ENCODE measurements at places on chromosomes 7 and 10. TPM values are rescaled to one million over a fixed set of nuclear protein-coding genes. Genes with fewer than 3 reads are reported as not detected.

CFAP46 gene
- 0.75 TPM for total RNA-seq

KCNIP2 gene
- 3.0 TPM for total RNA-seq

JMJD1C gene
- 93.3 TPM for total RNA-seq

THSD7A gene
- 12.7 TPM for total RNA-seq

CALML3 gene
- not detected for total RNA-seq

ADAM22 gene
- total RNA-seq: 1.4 TPM

POU6F2 gene
- total RNA-seq: 0.29 TPM

DNA sequence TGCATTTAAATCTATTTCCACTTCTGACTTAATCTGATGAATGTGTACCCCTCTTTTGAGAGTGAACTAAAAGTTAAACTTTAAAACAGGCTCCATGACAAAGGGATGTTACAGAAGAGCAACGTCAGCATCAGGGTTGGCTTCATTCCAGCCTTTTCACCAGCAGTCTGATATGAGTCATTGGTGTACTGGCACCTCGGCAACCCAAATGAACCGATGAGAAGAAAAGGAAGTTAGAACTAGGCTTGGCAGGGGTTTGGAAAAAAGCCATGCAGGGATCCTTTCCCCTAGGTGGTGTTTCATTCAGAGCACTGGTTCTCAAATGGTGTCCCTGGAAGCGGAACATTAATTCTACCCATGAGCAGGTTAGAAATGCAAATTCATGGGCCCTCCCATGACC lies 53.6 kb downstream of the SEC61G start:
- DNase-seq: peak; percentile 5
- H3K27me3 ChIP-seq: peaks cover 2% of the 10 kb centered on the region
- no peaks in the 10 kb centered on the region for H3K4me1 ChIP-seq
- no peaks in the 10 kb centered on the region for H3K36me3 ChIP-seq

GRCh38 chr7:116630932-116631671 lies 40.9 kb upstream of the MET start:
- peaks cover under 1% of the 10 kb centered on the region for H3K27me3 ChIP-seq
- no peaks in the 10 kb centered on the region for H3K36me3 ChIP-seq
- no peak overlapping the region for H3K4me3 ChIP-seq
- no peak overlapping the region for H3K27ac ChIP-seq
- H3K4me1 ChIP-seq: no peaks in the 10 kb centered on the region

DNA sequence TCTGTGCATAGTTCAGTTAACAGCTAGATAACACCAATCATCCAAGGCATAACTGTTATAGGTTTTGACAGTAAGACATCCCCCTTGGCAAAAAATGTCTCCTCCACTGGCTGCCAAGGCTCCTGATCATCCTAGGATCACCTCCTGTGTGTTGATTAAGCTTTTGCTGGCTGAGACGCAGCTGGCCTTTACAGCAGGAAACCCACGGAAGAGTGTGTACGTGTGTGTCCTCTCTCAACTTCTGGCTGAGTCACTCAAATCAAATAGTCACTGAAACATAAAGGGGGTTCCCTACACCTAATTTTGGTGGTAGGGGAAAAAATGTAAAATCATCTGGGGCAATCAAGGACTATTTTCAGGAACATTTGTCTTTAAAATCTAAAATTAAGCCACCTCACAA lies 208.8 kb downstream of the CTNNA3 start:
- no peaks in the 10 kb centered on the region for H3K27me3 ChIP-seq
- DNase-seq: no peak
- H3K4me3 ChIP-seq: no peak overlapping the region
- H3K4me1 ChIP-seq: no peaks in the 10 kb centered on the region

- no peaks in the 10 kb centered on the region for H3K27me3 ChIP-seq
- no peak overlapping the region for H3K4me3 ChIP-seq
- H3K27ac ChIP-seq: no peak overlapping the region
Measured at GRCh38 chr10:43214071-43214955, 52.6 kb downstream of the RASGEF1A start.

- H3K4me1 ChIP-seq: no peaks in the 10 kb centered on the region
- DNase-seq: no peak
Measured at GRCh38 chr10:78197628-78198272, 164.1 kb downstream of the RPS24 start.

- no peak overlapping the region for H3K4me3 ChIP-seq
- H3K4me1 ChIP-seq: no peaks in the 10 kb centered on the region
- H3K27ac ChIP-seq: no peak overlapping the region
- H3K27me3 ChIP-seq: no peaks in the 10 kb centered on the region
- DNase-seq: no peak
- no peaks in the 10 kb centered on the region for H3K36me3 ChIP-seq
Measured at GRCh38 chr10:76882245-76882644, 755.4 kb downstream of the KCNMA1 start.

GRCh38 chr7:130958846-130959245 lies 224.8 kb upstream of the KLF14 start:
- H3K27ac ChIP-seq: no peak overlapping the region
- no peaks in the 10 kb centered on the region for H3K36me3 ChIP-seq
- H3K27me3 ChIP-seq: no peaks in the 10 kb centered on the region
- no peak overlapping the region for H3K4me3 ChIP-seq
- no peak for DNase-seq
- peaks cover 21% of the 10 kb centered on the region for H3K4me1 ChIP-seq

DNA sequence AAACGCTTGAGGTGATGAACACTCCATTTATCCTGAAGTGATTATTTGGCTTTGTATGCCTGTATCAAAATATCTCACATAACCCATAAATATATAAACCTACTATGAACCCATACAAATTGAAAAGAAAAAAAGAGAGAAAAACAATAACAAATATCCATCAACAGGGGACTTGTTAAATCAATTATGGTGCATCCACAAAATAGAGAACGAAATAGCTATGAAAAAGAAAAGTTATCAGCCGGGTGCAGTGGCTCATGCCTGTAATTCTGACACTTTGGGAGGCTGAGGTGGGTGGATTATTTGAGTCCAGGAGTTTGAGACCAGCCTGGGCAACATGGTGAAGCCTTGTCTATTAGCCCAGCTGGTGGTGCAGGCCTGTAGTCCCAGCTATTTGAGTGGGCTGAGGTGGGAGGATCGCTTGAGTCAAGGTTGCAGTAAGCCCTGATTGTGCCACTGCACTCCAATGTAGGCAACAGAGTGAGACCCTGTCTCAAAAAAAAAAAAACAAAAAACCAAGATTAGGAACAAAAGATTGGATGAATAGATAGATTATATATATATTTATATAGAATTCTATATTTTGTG lies 30.6 kb upstream of the IFRD1 start:
- no peak overlapping the region for H3K27ac ChIP-seq
- no peak for DNase-seq
- peaks cover 18% of the 10 kb centered on the region for H3K4me1 ChIP-seq
- H3K36me3 ChIP-seq: no peaks in the 10 kb centered on the region

GRCh38 chr7:90298145-90299038 lies 22.7 kb downstream of the FAM237B start:
- H3K4me1 ChIP-seq: no peaks in the 10 kb centered on the region
- no peak overlapping the region for H3K27ac ChIP-seq
- H3K36me3 ChIP-seq: no peaks in the 10 kb centered on the region
- peak; percentile 66 for DNase-seq
- no peaks in the 10 kb centered on the region for H3K27me3 ChIP-seq
- no peak overlapping the region for H3K4me3 ChIP-seq

- H3K4me1 ChIP-seq: peaks cover 11% of the 10 kb centered on the region
- no peak overlapping the region for H3K4me3 ChIP-seq
- H3K27me3 ChIP-seq: no peaks in the 10 kb centered on the region
- no peak for DNase-seq
- H3K36me3 ChIP-seq: no peaks in the 10 kb centered on the region
Measured at GRCh38 chr10:12697764-12698163, 303.7 kb downstream of the CCDC3 start.

DNA sequence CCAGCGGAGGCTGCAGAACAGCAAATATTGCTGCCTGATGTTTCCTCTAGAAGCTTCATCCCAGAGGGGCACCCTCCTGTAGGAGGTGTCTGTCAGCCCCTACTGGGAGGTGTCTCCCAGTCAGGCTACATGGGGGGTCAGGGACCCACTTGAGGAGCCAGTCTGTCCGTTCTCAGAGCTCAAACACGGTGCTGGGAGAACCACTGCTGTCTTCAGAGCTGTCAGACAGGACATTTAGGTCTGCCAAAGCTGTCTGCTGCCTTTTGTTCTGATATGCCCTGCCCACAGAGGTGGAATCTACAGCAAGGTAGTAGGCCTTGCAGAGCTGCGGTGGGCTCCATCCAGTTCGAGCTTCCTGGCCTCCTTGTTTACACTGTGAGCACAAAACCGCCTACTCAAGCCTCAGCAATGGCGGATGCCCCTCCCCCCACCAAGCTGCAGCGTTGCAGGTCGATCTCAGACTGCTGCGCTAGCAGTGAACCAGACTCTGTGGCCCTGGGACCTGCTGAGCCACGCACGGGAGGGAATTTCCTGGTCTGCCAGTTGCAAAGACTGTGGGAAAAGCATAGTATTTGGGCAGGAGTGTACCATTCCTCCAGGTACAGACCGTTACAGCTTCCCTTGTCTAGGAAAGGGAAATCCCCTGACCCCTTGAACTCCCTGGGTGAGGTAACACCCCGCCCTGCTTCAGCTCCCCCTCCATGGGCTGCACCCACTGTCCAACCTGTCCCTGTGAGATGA lies 17.7 kb upstream of the MINDY3 start:
- H3K4me1 ChIP-seq: no peaks in the 10 kb centered on the region
- no peaks in the 10 kb centered on the region for H3K36me3 ChIP-seq
- no peak overlapping the region for H3K4me3 ChIP-seq
- DNase-seq: no peak

DNA sequence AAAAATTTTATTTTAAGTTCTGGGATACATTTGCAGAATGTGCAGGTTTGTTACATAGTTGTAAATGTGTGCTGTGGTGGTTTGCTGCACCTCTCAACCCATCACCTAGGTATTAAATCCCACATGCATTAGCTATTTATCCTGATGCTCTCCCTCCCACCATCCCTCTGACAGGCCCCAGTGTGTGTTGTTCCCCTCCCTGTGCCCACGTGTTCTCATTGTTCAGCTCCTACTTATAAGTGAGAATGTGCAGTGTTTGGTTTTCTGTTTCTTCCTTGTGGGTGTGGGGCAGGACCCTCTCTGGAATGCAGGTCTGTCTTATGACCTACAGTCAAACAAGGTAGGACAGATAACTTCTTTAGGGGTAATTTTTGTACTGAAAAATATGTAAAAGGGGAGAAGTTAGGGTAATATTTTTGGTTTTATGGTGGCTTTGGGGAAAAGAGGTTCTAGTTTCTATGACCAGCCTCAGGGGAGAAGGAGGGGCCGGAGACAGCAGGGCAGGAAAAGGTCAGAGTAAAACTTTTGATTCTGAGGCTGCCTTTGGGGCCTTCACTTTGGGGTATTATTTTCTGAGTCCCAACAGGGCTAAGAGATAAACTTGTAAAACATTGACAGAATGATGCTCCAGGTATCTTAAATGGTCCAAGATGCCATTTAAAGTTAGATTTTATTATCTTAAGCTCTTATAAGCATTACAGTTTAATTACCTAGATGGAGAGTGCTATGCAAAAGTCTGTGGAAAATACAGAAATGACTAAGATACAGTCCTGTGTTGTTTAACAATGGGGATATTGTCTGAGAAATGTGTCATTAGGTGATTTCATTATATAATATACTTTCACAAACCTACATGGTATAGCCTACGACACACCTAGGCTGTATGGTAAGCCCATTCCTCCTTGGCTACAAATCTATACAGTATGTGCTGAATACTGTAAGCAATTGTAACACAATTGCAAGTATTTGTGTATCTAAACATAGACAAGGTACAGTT lies 354.8 kb downstream of the ABCA13 start:
- no peaks in the 10 kb centered on the region for H3K36me3 ChIP-seq
- no peaks in the 10 kb centered on the region for H3K27me3 ChIP-seq
- H3K4me1 ChIP-seq: no peaks in the 10 kb centered on the region
- no peak overlapping the region for H3K4me3 ChIP-seq

DNA sequence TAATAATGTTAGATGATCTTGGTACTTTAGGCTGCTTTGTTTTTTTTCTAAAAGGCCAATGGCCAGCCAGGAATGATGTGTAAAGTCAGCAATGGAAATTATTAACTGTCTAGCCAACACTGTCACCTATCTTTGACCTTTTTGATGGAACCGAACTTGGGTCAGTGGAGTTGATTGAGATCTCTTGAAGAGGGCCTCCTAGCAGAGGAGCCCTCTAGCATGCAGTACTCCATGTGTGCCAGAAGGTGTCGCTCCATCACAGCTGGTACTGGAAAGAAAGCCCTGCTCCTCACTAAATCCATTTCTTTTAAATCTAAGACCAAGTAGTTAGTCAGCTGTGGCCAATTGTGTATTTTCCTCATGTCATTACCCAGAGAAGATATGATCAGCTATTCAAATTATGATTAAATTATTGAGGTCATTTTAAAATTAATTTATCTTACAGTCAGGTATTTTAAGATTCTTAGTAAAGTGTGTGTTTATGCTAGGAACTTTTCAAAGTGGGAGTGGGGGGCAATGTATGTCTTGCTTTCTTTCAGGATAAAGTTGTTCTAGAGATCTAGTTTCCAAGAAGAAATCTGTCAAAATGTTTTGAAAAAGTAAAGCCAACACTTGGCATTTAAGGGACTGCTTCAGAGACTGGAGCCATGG lies 33.1 kb upstream of the CROT start:
- H3K27me3 ChIP-seq: no peaks in the 10 kb centered on the region
- H3K4me3 ChIP-seq: no peak overlapping the region
- H3K36me3 ChIP-seq: no peaks in the 10 kb centered on the region
- DNase-seq: peak; percentile 75

DNA sequence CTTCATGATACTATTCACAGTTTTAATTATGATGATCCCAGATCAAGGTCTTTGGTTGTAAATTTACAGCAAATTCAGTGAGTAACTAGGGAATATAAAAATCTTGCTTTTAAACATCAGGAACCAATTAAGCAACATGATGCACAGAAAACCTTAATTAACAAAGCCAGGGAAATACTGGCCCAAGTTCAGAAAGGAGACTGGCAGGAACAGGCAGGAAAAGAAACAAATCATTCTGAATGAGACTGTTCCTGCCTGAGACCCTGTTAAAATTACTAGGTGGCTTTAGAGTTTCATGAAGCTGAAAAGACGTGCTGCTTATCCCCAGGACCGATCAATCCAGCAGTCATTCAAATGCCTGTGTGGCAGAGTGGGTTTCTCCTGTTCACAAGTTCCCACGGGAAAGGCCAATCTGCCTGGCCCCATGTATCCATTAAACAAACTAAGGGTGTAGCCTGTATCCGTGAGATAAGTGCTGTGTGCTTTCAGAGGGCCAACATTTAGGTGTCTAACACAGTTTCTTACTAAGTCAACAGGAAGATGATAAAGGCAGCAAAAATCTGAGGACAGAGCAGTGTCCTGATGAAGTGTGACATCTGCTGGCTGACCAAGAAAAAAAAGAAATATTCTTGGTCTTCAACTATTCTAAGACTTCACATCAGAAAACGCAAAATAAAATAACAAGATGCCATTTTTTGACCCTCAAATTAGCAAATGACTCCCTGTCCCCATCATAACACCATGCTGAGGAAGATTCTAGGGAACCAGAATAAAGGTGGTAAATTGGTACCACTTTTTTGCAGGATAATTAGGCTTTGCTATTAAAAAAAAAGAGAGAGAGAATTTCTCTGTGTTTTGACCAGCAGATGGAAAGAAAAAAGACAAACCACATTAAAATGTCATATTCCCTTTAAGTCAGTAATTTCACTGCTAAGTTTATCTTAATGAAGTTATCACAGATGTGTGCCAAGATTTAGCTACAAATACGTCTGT lies 34.2 kb downstream of the PUS7 start:
- peak overlapping the region; percentile 10 for H3K4me3 ChIP-seq
- H3K27ac ChIP-seq: peak overlapping the region; percentile 98
- no peaks in the 10 kb centered on the region for H3K27me3 ChIP-seq
- DNase-seq: peak; percentile 100
- H3K4me1 ChIP-seq: peaks cover 29% of the 10 kb centered on the region

GRCh38 chr7:22663357-22663718 lies 63.7 kb upstream of the IL6 start:
- H3K4me1 ChIP-seq: peaks cover 49% of the 10 kb centered on the region
- H3K4me3 ChIP-seq: no peak overlapping the region
- H3K27me3 ChIP-seq: no peaks in the 10 kb centered on the region
- H3K27ac ChIP-seq: peak overlapping the region; percentile 77

All from endothelial cell of umbilical vein (primary cell).